Stimulated activated CD8-positive, alpha-beta memory T cell treated with anti-CD3 and anti-CD28 coated beads, Interleukin-4, amount 100 ng/mL, for 4 hours (primary cell): ENCODE measurements at places on chromosomes 13 and 19.

- no peak for DNase-seq
These were observed 62.0 kb upstream of the EDNRB start for GRCh38 chr13:77980592-77980991.

- DNase-seq, result no peak
These were observed 19.8 kb downstream of the PAK4 start for GRCh38 chr19:39145180-39145953.

- DNase-seq, result no peak
These were observed 13.4 kb upstream of the C19orf33 start for GRCh38 chr19:38290631-38291147.

DNA sequence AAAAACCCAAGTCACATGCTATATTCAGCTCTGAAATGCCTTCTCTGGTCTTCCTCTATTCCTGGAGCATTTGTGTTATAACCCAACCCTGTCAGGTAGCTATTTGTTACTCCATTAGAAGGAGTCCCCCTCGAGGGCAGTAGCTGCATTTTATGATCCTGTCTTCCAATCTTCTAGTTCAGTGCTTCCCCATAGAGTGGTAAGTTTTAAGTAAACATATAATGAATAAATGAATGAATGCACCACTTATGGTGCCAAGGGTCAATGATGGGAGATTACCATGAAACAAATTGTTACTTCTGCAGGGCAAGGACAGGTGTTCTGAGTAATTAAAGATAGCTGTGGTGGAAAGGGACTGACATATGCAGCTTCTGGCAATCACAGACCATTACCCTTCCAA, 4.0 kb downstream of the RASL11A start:
- DNase-seq, result no peak

DNA sequence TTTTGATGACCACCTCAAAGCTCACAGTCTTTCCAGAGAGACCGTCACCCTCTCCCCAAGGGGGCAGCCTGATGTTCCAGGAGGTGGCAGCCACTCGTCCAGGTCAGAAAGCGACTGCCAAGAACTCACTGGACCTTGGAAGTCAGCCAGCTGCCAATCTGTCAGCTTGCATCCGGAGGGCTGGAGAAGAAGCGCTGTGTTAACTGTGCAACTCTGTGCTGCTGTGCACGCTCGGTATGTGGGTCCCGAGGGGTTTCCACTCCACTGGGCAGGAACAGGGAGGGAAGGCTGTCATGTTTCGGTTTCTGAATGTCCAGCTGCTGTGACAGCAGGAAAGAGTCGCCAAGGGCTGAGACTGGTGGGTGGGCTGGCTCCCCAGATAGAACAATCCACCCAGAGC, 89.2 kb downstream of the CACNA1A start:
- DNase-seq, result no peak

DNA sequence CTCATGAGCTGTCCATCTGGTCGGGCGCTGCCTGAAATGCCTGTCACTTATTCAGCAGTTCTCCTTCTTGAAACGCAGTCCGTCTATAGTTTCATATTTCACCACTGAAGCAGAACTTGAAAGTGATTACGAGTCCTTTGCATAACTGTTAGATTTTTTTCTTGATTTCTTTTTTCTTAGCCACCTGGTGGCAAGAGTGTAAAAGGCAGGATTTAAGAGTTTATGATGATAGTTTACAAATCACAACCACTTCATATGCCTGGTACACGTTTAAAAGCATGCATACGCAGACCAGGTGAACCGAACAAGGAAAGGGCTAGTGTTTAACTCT, 45.8 kb downstream of the GGACT start:
- DNase-seq, result no peak

DNA sequence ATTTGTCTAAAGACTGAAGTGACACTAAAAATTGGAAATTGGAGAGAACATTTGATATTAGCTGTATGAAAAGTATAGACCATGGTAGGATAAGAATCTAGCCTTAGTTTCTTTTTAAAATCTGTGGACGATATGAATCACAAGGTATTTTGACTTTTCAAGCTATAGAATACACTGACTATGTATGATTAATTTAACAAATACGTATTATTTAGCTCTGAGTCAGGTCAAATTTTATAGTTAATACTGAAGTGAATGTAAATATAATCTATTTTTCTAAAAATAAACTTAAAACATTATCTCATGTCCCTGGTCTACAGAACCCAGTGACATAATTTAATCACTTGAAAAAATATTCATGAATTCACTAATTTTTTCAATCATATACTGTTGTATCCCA, 795.6 kb upstream of the SLITRK1 start:
- DNase-seq, result no peak

- DNase-seq, result no peak
These were observed 1.0 kb downstream of the LGI4 start for GRCh38 chr19:35133826-35134225.

DNA sequence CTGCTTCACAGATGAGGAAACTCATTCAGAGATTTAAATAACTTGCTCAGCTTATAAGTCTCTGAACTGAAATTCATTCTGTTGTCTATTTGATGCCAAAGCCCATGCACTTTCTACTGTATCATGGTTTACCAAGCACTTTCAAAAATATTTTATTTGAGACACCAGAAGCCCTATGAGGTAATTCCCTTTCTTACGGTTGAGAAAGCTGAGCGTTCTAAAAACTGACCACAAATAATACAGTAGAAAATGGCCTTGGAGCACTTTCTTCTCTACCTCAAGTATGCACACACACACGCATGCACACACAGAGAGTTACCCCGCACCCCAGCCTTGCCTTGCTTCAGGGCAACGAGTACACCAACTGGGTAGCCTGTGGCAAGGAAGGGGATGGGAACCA, 228.5 kb downstream of the RFC3 start:
- DNase-seq, result no peak

DNA sequence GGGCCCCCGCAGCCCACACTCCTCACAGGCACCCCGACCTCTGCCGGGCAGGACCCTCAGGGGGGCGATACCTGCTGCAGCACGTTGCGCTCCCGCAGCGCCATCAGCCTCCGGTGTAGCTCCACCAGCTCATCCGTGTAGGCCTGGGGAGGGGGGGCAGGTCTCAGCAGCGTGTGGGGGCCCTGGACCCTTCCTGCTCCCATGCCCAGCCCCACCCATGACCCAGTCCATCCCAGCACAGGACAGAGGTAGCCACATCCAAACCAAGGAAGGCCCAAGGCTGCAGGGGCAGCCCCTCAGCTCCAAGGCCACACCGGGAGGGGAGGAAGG, 66.5 kb downstream of the MLLT1 start:
- DNase-seq, result no peak

DNA sequence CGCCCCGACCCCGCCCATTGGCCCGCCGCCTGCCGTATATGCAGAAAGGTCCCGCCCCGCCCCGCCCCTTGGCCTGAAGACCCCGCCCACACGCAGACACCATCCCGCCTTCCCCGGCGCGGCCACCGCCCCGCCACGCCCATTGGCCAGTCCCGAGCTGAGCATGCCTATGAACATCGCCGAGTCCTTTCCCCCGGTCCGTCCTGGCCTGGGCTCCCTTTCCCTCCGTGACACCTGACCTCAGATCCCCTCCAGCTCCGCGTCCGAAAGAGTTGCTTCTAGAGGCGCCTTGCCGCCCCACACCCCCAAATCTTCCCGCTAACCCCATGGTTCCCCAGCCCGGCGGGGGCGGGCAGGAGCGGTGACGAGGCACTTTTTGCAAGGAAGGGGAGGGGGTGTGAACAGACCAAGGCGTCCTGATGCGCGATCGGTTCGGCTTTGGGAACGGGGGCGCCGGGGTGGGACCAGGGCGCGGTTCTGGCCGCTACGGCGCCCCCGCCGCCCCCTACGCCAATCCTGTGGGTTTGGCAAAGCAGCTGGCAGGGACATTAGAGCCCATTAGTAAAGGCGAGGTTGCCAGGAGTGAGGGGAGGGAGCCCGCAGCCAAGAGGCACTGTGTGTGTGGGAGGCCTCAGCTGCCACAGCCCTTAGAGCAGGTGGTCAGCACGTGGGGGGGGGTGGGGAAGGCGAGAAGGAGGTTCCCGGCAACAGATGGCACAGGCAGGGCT, 406 bp upstream of the NUMBL start:
- peak; percentile 80 for DNase-seq

DNA sequence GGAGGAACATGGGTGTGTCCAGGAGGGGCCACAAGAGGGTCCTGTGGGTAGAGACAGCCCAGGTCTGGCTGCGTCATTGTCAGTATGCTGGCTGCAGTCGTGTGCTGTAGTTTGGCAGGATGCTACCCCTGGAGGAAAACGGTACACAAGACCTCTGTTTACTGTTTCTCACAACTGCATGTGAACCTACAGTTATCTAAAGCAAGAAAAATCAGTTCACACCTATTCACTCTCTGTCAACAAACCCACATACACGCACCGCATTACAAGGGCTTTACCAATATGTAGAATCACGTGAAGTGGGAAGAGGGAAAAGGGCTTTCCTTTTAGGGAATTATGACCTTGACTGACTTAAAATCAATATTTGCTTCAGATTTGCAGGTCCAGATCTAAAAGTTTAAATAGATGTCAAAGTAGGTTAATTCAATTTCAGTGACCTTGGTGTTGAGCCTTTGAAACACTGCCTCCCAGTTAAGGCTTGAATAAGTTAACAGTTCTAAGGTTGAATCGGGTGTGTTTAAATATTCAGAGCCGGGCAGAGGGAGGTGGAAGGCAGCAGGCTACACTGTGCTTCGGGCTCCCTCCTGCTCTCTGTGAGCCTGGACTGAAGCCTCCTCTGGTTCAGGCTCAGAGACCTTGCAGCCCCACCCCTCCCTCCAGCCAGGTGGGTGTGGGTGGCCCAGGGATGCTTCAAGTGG, 17.2 kb upstream of the MCF2L start:
- DNase-seq, result no peak

DNA sequence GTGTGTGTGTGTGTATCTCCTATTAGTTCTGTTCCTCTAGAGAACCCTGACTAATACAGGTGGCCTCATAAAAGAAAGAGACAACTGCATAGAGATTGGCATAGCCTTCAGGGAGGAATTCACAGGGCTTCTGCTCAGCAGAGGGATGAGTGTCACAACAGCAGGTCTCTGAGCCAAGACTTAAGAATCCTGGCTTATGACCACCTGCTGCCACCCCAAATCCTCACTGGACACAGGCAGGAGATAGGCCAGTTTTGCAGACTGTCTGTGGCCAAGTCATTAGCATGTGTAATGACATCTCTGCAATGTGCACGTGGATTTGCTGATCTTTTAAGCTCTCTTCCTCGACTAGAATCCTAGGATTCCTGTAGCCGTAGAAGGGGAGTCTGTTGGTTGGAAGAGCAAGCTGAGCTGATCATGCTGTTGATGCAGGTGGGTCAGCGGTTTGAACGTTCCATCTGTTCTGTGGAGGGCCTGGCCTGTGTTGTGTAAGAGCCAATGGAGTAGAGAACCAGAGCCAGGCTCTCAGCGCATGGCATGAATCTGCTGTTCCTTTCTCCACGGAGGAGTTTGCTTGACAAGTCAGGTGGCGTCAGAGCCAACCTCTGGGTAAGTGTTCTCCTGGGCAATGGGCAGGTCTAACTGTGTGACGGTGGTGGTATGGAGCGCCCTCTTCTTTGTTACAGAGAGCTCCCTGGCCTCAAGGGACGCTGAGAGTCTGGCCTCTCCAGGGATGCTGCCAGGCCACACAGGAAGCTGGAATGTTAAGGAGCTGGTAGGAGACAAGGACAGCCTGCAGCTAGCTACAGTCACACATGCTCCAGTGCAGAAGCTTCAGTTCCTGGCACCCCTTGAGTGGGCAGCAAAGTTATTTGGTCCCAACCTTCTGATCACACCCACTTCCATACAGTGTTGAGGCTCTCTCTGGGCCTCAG, 503.1 kb downstream of the FOXO1 start:
- no peak for DNase-seq

- DNase-seq, result no peak
These were observed 1529.3 kb upstream of the SLC10A2 start for GRCh38 chr13:104595511-104595910.

DNA sequence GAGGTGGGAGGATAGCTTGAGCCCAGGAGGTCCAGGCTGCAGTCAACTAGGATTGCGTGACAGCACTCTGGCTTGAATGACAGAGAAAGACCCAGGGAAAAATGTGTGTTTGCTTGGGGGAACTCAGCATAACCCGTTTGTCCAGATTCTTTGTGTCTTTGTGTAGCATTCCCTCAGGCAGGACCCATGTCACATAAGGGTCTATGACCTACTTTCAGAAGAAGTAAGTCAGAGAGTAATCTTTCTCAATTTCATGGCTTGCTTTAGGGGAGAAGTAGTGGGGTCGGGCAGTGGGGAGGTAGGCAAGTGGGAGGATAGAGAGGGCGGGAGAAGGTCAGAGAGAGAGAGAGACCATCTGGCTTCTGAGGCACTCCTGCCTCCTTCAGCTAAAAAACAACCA, 11.9 kb upstream of the PSPC1 start:
- no peak for DNase-seq

- no peak for DNase-seq
These were observed 9.4 kb upstream of the LRRC63 start for GRCh38 chr13:46202188-46202795.

- DNase-seq, result no peak
These were observed 8.1 kb downstream of the TIMM29 start for GRCh38 chr19:10936661-10937084.

DNA sequence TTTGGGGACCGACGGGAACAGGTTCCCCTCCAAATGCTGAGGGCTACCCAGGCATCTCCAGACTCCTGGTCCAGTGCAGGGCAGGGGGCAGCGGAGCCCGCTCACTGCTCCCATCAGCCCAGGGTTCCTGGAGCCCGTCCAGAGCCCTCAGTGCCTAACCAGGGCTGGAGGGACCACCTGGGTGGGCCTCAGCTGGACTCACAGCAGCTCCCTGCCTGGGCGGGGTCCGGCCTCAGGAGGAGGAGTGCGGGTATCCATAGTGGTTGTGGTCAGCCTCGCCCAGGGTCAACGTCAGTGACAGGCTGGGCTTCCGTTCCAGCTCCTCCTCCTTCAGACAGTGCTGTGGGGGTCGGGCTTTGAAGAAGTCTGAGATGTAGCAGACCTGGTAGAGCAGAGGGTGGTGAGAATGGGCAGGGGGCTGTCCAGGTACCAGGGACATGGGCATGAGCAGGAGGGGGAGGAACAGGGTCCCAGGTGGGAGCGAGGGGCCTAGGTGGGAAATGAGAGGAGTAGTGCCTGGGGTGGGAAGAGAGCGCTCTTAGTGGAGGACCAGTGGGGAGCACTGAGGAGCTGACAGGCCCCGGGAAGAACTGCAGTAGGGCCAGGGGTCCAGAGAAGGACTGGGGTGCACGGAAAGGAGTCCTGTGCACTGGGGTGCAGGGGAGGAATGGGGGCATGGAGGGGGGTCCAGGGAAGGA, 9.9 kb downstream of the PLPP2 start:
- DNase-seq, result no peak

DNA sequence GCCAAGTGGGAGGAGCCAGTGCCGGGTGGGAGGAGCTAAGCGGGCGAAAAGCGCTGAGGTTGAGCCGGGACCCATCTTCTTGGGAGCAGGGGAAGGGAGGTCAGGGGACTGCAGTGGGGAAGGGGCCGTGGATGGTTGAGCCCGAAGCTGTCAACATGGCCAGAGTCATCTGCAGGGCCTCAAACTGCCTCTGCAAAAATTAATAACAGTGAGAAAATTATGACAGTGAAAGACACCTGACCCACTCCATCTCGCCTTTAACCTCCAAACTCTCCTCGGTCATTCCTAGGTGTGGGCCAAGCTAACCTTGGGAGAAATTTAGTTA, 30.1 kb downstream of the ZNF557 start:
- no peak for DNase-seq

- no peak for DNase-seq
These were observed 1972.2 kb downstream of the OLFM4 start for GRCh38 chr13:55000844-55001243.

- DNase-seq, result no peak
These were observed 186.8 kb downstream of the PRR20E start for GRCh38 chr13:57353831-57354230.

GRCh38 chr13:33184112-33184490, 101.5 kb downstream of the STARD13 start:
- no peak for DNase-seq

- no peak for DNase-seq
These were observed 3.1 kb upstream of the CTXN1 start for GRCh38 chr19:7928741-7929701.
